RWPE1 (cell line): ENCODE measurements at places on chromosomes 13 and 19.
A peak's percentile ranks its signal among the peaks of the same experiment; 100 is the strongest.

DNA sequence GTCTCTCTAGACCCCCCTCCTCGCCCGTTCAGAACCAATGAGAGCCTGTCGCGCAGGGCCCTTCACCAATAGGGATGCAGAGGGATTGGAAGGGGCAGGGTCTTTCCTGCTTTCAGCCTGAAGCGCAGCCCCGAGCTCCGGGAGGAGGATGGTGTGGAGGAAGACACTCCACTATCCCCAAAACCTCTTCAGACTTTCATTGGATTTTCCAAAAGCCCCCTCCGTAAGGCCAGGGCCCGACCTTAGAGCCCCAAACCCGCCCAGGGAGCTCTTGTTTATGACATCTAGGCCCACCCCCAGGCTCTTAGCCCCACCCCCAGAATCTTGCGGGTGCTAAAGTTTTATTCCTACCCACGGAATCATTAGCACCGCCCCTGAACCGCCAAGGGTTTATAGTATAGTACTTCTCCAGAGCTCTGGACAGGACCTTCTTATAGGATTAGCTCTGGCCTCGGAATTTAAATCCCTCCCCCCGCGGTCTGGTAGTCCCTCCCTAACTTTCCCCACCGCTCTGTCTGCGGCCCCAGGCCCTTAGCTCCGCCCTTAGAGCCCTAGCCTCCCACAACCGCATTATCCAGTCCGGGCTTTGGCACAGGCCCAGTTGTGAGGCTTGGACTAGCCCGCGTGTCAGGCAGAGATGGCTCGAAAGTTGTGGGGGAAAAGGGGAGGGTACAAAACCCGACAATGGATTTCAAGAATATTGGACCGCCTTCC lies 6.6 kb upstream of the EML2 start:
- DNase-seq, result peak; percentile 66

DNA sequence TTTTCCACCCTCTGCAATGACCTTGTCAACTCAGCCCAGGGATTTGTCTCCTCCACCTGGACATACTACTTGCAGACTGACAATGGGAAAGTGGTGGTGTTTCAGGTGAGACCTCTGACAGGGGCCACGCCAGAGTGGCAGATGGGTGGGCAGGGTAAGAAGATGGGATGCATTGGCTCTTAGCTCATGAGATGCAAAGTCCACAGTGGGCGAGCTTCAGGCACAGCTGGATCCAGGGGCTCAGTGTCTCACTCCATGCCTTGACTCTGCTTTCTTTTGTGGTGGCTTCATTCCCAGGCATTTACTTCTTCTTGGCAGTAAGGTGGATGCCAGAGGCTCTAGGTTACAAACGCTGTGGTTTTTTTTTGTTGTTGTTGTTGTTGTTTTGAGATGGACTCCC lies 3.4 kb downstream of the TMEM59L start:
- no peak for DNase-seq

DNA sequence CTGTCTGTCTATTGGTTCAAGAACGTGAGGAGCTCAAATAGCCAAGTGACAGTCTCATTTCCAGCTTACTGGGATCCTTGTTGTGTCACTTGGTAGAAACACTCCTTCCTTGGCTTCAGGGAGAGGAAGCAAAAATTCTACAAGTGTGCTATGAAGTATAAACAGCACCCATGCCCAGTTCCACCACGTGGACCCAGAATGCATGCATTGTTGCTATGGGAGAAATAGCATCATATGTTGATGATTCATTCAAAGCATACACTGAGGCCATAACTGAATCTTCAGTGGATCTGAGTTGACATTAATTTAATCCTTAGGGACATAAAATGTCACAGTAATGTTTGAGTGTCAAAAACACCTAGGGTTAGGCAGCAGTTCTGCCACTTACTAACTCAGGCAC lies 199.0 kb upstream of the RXFP2 start:
- no peak for DNase-seq

- DNase-seq, result no peak
Observed at GRCh38 chr19:39307046-39307821, 11.0 kb downstream of the IFNL1 start.

- no peak for DNase-seq
Observed at GRCh38 chr13:50893211-50893852, 16.3 kb upstream of the RNASEH2B start.

GRCh38 chr19:18517606-18518005 lies 4.3 kb downstream of the ELL start:
- no peak for DNase-seq

DNA sequence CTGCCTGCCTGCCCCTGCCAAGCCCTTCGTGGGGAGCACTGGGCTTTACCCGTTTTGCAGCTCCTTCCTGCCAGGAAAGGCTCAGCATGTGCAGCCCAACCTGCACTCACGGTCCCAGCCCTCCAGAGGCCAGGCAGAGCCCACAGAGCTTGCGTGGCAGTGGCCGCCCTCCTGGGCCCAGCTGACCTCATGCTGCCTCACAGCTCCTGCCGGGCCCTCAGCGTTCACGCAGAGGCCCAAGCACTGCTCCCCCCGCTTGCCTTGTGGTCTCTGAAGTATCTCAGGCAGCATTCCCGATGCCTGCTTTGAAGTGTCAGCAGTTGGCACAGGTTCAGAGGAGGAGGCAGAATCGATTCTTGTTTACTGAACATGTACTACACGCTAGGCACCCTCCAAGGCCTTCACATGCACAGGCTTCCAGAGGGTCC lies 32.5 kb downstream of the CAPN12 start:
- no peak for DNase-seq

DNA sequence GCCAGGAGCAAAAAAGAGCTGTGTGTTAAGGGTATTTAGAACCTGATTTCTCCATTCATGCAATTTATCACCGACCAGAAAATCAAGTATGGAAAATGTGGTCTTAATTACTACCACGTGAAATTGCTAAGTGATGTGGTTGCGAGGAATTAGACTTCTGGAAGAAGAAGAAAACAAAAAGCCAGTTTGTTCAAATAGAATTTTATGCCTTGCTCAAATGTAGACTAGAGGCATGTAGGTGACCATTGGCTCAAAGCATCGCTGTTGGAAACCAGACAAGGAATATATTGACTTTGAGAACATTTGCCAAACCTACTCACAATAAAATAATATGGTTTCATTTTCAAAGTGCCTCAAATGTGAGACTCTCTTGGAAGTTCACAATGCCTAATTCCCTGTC lies 57.3 kb upstream of the LRCH1 start:
- DNase-seq, result no peak

DNA sequence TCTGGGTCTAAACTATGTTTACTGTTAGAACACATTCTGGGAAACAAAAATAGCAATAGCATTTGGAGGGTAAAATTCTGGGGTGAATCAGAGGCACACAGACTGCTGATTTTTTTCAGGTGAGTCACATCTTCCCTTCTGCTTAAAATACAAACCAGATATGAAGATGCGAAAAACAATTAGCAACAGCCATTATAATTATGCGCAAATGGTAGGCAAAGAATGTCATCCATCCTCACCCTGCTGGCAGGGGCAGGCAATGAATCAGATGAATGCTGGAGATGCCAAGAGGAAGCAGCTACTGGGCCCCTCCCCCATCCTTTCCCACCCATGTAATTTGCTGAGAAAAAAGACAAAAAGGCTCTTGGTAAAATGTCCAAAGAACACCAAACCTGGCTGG lies 282.9 kb downstream of the KLF5 start:
- peak; percentile 79 for DNase-seq

DNA sequence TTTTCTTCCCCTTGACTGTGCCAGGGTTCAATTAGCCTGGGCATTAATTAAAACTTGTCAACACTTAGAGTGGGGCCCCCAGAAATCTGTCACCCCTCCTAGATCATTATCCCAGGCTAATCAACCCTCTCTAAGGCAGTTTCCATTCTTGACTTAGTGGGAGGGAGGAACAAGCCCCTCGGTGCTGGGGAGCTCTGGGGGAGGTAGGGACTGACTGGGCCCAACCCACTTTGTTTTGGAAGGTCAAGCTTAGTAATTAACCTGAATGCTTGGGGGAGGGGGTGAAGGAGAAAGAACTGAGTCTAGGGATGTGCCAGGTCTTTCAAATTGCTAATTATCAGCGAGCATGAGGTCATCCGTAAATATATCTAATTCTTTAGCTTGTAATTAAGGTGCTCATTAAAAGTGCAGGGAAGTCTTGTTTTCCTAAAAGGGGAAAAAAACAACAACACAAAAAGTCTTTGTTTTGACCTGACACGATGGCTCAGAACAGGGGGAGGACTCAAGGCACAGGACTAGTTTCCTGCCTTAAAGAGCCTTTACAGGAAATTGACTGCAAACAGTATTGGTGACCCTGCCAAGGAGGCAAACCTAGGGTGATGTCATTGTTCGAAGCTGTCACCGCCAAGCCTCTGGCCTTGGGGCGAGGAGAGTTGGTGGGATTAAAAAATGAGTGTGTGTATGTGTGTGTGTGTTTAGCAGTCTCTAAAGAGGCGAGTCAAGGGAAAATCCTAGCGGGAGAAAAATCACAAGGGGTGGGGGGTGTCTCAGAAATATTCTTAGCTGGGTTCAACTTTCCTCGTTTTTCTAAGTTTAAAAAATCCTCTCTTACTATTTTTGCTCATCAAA lies 19.4 kb downstream of the ACTN4 start:
- no peak for DNase-seq

DNA sequence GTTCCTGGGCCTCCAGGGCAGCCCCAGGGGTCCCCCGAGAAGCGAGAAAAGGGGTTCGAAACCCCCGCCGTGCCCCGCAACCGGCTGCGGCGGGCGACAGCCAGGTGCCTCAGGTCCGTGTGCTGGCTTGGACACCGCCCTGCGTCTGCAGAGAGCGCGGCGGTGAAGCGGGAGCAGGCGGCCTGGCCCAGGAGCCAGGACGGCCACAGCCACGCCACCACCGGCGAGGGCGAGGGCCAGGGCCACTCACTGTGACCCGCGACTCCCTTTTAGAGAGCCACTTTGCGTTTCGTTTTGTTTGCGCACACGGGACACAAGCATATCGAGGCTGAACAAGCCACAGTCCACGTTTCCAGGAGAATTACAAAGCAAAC lies 110.4 kb downstream of the CRYL1 start:
- no peak for DNase-seq

- DNase-seq, result no peak
Observed at GRCh38 chr13:51804295-51805172, 571 bp upstream of the DHRS12 start.

GRCh38 chr19:1411255-1412191 lies 4.1 kb downstream of the DAZAP1 start:
- no peak for DNase-seq

- no peak for DNase-seq
Observed at GRCh38 chr19:43652546-43652874, 12.9 kb upstream of the CADM4 start.

DNA sequence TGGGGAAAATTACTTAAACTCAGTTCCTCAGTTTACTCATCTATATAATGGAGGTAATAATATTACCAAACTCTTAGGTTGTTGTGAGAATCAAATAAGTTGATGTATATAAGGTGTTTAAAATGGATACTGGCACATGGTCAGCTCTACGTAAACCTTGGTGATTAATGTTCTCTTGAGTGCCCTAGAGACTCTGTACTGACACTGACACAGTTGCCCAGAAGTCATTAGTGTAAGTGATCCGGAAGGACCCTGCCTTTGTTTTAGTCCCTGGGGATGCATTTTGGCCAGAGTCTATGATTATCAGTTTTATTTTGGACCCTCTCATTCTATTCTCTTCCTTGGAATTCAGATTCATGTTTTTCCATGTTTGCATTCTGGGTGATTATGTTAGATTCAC lies 31.9 kb downstream of the CHST8 start:
- DNase-seq, result no peak

DNA sequence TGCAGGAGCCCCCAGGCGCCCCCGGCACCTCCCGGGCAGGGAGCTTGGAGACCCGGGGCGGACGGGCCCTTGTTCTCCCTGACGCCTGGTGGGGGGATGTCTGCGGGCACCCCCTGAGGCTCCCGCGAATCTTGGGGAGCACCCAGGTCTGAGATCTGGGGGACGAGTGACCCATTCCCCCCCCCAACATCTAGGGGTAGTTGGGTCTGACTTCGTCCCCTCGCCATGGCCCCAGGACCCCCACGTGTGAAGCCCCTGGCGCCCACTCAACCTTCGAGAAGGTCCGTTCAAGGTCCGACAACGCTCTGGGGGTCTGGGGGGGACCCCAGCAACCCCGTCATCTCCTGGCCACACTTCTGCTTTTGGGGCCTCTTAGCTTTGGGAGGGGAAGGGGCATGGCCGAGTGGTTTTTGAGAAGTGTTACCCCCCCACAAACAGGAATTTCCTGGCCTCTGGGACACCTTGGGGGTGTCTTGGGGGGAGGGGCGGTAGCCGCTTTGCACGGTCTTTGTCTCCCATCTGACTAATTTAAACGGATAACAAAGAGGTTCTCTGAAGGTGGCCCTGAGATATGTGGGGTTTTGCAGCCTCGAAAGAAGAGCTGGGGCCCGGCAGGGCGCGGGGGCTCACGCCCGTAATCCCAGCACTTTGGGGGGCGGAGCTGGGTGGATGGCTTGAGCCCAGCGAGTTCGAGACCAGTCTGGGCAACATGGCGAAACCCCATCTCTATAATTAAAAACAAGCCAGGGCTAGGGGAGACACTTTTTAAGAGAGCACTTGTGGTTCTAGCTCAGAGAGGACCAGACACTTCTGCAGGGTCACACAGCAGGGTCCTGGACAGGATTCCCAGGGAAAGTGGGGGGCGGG lies 608 bp downstream of the CNN2 start:
- no peak for DNase-seq

GRCh38 chr19:1648920-1649541 lies 3.4 kb downstream of the TCF3 start:
- no peak for DNase-seq

DNA sequence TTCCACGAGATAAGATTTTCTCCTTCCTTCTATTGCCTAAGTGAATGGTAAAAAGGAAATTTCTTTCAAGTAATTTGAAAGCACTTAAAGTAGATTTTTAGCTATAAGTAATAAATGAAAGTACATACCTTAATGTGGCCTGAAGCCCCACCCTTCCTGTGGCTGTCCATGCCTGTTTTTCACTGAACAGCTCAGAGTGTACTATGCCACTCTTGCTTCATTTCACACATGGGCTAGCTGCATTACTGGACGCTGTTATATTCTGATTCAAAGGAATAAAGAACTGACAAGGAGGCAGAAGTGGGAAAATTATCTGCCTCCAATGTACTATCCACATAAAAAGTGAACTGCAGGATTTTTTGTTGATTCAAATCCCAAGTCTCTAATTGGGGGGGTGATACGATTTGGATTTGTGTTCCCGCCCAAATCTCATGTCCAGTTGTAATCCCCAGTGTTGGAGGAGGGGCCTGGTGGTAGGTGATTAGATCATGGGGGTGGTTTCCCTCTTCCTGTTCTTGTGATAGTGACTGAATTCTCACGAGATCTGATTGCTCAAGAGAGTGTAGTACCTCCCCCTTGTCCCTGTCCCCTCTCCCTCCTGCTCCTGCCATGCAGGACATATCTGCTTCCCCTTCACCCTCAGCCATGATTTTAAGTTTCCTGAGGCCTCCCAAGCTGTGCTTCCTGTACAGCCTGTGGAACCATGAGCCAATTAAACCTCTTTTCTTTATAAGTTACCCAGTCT lies 154.7 kb upstream of the SGCG start:
- DNase-seq, result peak; percentile 5

DNA sequence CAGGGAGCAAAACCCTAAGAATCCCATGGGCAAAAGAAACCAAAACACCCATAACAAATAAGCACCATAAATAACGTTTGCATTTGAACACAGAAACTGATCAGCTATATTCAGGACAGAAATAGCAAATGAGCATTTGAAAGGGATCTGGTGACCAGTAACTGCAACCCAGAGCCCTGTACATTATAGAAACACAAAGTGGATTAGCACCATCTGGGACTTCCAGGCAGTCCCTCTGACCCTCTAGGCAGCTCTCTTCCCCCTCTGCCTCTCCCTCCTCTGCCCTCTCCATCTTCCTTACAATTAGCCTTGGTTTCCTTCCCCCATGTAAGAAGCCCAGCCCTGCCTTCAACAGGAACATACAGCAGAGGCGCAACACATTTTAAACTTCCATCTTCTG lies 215.0 kb downstream of the DCLK1 start:
- DNase-seq, result no peak
